Astrocyte of the spinal cord (primary cell): ENCODE measurements at places on chromosomes 3 and 15.
A peak's percentile ranks its signal among the peaks of the same experiment; 100 is the strongest.

- DNase-seq: no peak
Measured at GRCh38 chr15:57522148-57522547, 69.6 kb upstream of the MYZAP start.

DNA sequence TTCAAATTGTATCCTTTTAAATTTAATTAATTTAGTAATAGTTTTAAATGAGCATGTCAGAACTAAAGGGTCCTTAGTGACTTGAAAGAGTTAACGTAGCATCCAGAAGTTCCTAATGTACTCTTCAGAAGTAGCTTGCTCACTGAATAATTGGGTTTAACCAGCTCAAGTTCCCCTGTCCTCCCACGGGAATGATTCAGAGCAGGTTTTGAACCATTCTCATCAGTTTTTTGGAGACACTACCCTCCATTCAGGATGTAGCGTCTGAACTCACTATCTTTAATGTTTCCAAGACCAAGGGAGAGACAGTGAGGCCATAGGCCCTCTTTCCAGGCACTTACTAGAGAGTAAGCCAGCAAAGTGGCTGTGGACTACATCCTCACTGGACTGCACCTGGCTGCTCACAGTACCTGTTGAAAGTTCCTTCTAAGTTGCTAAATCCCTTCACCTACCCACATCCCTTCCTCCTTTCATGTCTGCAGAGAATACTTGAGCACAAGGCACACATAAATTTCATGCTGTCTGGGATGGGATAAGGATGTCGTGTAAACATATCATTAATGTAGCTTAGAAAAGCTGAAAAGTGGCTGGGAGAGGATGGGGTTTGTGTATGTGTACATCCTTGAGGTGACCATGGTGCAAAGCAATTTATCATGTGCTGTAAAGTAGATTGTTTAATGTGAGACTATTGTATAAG lies 146.3 kb downstream of the PLCL2 start:
- no peak for DNase-seq

DNA sequence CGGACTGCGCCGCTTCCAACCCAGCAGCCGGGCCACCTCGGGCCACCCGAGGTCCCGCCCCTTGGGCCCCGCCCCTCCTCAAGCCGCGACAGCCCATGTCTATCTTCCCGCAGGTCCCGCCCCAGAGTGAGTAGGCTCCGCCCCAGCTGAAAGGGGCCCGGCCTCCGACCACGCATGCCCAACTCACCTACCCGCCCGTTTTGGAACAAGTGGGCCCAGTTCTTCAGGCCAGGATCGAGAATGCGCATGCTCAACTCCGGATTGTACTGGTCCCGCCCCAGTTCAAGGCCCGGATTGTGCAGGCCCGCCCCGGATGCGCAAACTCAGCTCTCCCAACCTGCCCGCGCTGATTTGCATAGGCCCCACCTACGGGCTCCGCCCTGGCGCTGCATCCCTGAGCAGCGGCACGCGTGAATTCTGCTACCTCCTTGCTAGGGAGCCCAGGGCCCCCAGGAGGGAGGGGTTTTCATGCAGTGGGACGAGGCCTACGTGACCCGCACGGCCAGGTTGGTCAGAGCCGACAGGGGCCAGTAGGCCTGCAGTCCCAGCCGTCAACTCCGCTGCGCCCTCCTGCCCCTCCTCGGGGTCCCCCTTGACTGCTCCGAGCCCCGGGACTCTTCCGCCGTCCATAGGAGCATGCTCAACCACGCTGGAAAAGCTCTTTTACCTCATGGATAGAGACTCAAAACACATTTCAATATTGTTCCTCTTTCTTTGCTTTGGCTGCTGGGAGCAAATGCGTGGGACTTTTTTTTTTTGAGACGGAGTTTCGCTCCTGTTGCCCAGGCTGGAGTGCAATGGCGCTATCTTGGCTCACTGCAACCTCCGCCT lies at the start of gene PFKFB4:
PFKFB4 (minus strand) TSS at position 8 of the 831 bp plus-strand sequence. CDS start 26 bp downstream, outside the sequence.
- DNase-seq: peak; percentile 99

DNA sequence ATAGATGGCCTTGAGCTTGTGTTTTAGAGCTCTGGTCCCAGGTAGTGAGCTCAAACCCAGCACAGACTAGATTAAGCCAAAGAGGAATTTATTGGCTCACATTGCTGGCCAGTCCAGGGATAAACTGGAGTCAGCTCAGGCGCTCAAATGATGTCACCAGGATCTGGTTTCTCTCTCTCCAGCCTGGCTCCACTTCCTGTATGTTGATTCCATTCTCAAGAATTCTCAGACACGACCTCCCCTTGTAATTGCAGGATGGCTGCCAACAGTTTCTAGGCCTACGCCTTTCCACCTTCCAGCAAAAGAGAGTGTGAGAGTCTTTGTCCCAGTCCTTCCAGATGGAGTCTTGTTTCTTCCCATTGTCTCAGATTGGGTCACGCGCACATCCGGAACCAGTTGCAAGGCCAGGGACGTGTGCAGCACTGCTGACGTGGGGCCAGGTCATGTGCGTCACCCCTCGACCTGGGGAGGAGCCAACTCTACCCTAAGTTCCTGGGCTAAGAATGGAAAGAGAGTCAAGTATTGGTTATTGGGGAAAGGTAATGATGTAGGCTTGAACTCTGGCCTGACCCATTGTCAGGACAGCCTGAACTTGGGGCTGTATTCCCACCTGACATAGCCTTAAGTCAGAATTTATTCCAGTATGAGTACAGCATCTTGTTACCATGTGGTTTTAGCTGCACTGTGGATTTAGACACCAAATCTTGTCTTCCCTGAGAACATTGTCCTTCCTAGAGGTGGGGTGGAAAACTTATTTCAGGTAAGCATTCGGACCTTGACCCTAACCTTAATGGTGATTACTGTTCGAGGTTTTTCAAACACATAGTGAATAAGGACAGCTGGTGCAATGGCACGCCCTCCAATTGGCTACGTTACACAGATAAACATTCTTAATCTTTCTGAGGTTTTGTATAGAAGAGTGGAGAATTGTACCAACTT lies 31.6 kb downstream of the CACNA1D start:
- no peak for DNase-seq

- no peak for DNase-seq
Measured at GRCh38 chr15:45829336-45830153, 194.7 kb downstream of the SQOR start.

DNA sequence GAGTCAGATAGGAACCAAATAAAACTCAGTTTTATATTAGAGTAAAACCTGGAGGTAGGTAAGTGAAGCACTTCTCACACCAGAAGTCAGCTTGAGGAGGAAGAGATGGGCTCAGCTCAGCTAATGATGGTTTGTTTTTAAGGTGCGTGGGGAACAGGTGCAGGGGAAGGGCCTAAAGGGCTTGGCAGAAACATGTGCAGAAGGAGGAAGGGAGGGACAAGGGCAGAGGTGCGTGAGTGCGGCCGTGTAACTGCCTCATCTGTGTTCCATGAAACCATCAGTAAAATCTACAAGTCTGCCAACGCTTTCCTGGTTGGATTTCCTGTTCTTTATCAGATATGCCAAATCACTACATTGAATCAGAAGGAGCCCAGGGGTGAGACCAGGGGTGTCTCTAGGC lies 19.9 kb downstream of the FYCO1 start:
- DNase-seq: no peak

GRCh38 chr3:133843634-133844033 lies 38.0 kb downstream of the SRPRB start:
- DNase-seq: peak; percentile 70

- DNase-seq: no peak
Measured at GRCh38 chr3:16428612-16429011, 84.9 kb downstream of the RFTN1 start.

DNA sequence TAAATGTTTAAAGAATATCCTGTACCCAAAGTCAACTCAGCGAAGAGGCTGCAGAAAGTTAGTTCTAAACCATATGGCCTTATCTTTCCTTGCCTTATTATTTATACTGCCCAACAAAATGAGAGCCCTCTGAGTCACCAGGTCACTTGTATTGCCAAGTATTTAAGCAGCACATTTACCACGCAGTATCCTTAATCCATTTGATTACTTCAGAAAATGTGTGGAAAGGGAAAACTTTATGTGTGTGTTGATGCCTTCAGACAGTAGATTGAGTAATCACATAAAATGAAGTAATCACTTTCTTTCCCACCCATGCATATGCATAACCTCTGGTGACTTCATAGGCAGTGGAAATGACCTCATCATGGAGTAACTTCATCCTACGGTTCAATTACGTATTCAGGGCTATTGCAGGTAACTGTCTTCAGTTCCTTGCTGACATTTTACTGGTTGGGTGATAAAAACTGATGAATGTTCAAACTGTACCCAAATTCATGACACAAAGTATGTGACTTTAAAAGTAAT lies 7.5 kb upstream of the CADPS start:
- DNase-seq: no peak

DNA sequence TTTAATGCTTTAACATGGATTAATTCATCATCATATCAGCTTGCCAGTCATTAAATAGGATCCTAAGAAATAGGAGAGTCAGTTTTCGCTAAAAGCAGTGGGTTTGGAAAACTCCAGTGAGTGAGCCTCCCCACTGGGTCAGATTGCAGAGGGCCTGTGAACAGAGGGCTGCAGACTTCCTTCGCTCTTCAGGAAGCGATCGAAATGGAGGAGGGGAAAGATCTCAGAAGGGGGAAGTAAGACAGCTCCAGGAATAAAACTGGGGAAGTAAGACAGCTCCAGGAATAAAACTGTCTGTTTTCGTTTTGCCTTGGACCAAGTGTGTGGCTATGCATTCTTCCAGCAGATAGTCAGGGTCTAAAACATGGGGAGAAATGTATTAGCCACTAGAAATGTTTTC lies 124.8 kb upstream of the C15orf61 start:
- no peak for DNase-seq

DNA sequence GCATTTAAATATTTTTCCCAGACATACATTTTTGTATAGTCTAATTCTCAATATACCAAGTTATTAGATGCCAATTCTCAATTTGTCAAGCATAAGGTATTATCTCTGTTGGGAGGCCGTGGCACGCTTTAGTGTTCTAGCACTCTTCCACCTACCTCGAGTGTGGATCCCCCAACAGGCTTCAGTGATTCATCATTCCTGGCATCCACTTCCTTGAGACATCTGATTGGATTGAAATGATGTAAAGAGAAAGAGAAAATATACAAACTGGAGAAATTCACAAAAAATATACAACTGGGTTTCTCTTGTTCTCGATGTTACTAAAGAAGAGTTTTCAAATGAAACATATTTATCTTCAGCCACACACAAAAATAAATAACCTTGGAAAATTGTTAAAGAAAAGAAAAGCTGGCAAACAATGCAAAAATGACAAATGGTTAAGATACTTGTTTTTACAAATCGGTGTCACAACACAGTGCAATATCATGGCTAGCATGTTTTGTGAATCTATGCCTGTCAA lies 218.0 kb upstream of the CDIN1 start:
- peak; percentile 69 for DNase-seq

- DNase-seq: no peak
Measured at GRCh38 chr3:41477399-41478014, 278.2 kb downstream of the CTNNB1 start.

- DNase-seq: peak; percentile 88
Measured at GRCh38 chr3:53255775-53256703, at the start of gene TKT. Gene TKT, minus strand, starts transcription at chr3:53256022. Its CDS starts 80 bp downstream, at chr3:53255942.

DNA sequence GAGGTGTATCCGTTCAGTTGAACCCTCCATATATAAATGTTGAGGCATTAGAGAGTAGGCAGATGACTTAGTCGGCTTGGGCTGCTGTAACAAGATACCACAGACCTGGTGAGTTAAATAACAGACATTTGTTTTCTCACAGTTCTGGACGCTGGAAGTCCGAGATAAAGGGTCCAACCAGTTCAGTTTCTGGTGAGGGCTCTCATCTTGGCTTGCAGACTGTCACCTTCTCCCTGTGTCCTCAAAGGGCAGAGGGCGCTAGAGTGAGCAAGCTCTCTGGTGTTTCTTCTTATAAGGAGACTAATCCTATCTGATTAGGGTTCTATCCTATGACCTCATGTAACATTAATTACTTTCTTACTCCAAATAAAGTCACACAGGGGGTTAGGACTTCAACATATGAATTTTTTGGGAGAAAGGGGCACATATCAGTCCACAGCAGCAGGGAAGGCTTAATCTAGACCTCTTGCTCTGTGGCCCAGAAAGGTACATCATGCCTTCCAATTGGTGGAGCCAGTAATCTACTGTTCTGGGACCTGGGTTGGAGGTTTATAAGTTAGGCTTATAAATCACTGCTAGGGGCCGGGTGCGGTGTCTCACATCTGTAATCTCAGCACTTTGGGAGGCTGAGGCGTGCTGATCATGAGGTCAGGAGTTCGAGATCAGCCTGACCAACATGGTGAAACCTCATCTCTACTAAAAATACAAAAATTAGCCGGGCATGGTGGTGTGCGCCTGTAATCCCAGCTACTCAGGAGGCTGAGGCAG lies 26.3 kb upstream of the SLC28A2 start:
- DNase-seq: no peak

DNA sequence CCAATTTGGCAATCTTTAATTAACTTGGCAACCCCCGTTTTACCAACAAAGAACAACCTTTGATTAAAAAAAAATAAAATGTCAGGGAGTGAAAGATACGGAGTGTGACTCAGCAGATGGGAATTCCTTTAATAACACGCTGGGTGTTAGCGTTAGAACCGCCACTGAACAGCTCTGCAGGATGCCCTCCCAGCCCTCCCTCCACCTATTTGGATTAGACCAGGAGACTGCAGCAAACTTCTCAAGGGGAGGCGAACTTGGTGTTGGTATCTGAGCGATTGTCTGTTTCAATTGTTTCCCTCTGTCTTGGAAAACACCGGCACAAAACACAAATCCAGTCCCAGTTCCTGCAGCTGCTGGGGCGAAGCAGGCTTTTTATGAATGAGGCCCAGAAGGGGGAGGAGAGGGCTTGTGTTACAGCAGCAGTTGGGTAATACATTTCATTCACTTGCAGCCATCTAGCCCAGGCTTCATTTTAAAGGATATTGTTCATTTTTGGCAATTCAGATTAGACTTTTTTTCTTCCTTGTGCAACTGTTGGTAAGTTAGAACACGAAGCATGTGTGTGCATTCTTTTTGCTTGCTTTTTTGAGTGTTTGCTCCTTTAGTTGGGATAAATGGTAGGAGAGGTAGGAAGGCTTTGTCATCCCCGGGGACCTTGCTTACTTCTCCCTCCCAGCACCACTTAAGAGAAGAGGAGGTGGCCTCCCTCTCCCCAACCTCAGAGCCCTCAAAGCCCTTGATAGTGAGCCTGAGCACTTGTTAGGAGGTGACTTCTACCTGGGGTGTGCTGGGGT lies 152.3 kb downstream of the IGF1R start:
- peak; percentile 87 for DNase-seq

DNA sequence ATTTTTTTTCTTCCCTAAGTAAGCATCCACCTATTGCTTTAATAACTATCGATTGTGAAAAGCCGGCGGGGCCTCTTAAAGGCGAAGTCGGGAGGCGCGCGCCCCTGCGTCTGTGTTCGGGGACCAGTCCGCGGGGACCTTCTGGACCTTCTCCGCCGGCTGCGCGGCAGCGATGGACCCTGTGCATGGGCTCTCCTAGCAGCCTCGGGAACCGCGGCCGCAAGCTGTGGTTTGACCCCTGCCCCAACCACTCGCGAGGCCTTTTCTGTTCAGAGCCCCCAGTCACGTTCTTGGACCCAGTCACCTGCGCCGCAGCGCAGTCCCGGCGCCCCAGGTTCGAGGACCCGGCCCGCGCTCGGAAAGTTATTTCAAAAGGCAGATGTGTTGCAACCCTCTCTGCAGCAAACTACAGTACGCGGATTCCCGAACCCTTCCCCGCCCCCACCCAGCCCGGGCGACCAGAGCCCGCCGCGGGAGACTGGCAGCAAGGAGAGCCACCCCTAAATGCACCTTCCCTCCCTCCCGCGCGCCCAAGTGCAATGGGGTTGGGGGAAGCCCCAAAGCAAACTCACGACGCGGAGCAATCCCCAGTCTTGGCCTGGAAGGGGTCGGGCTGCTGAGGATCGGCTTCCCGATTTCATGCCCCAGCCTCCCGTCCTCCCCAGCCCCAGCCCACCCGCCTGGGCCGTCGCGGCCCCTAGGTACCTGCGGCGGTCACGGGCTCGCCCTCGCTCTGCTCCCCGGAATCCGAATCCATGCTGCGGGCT lies 684 bp downstream of the TNFAIP8L3 start:
- DNase-seq: peak; percentile 25
